GM13977 (cell line): ENCODE measurements at places on chromosomes 2 and 18.

DNA sequence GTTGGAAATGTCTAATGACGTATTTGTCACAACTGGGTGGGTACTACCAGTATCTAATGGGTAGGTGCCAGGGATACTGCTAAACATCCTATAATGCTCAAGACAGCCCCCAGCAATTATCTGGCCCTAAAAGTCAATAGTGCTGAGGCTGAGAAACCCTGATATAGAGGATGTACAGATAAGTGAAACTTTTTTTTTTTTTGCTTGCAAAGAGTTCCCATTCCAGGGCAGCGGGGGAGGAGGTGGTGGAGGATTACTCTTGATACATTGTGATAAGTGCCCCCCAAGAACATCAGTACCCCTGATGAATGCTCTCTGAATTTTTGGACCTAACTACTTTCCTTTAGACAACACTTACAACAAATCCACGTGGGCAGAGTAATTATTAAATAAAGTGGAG lies 329.7 kb upstream of the SPRED2 start:
- no peak for DNase-seq

DNA sequence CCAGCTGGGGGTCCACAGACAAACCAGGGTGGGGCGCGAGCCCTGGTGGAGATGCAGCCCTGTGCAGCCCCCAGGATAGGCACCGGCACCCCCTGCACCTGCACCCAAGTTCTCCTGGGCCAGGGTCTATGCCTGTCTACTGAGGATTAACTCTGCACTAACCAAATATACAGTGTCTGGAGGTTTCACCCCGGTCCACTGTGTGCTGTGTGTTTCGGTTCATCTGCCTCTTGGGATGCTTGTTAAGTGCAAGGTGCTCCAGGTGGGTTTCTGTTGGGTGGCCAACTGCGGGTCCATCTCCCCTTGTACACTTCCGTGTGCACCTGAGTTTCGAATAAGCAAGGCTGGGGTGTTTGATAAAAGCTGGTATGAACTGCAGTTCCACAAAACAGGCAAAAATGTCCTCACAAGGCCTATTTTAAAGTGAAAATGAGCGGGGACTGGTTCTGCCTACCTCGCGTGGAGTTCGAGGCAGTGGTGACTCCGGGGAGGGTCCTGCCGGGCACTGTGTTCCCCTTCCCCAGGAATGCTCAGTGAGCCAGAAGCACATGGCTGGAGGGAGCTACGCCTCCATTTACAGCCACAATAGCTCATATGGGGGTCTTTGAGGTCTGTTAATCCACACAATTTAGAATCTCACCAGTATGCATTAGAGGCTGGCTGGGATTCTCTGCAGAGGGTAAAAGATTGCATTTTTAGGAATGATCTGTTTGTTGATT lies 70.7 kb downstream of the EDAR start:
- no peak for DNase-seq

DNA sequence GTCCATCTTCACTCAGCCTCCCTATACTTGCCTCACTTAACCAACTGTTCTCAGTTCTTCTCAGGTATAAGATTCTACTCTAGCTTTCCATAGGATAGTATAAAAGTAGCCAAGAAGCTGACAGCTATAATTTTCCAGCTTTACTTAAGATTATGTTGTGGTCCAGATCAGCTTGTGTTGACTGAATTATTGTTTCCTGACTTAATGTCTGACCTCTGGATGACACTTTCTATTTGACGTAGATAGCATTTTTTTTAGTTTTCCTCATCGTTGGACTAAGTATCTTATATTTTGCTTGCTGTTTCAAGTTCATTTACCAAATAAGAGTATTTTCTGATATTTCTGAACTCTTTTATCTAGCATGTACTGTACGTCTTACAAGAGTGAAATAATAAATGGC lies 1272.5 kb upstream of the CDH2 start:
- no peak for DNase-seq

GRCh38 chr2:38765149-38765548 lies 12.9 kb upstream of the GEMIN6 start:
- DNase-seq = no peak

DNA sequence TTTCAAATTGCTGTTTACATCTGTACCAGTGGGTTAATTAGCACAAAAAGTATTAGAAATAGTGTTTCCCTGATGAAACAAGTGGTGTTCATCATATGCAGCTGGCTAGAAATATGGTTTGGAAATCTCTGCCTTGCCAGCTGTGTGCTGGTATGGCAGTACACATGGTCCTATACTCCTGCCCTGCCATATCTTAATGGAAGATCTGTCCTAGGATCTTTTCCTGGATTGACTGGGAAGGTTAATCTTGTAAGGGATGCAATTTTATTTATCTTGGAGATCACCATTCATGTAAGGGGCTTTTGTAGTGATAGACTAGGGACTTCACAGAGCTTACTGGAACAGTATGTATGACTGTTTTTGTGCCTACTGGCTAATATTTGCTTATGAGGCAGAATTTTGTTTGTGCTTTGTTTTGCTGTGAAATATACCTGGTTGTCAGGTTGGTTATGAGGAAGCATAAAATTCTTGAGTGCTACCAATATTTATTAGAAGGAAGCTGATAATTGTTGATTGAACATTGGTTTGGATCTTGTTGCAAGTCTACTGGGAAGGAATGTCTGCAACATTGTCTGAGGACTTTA lies 73.5 kb downstream of the GULP1 start:
- no peak for DNase-seq
